Stimulated activated CD8-positive, alpha-beta memory T cell treated with anti-CD3 and anti-CD28 coated beads, Interleukin-7, amount 100 ng/mL, for 24 hours (primary cell): ENCODE measurements at places on chromosomes 2 and 18.

DNA sequence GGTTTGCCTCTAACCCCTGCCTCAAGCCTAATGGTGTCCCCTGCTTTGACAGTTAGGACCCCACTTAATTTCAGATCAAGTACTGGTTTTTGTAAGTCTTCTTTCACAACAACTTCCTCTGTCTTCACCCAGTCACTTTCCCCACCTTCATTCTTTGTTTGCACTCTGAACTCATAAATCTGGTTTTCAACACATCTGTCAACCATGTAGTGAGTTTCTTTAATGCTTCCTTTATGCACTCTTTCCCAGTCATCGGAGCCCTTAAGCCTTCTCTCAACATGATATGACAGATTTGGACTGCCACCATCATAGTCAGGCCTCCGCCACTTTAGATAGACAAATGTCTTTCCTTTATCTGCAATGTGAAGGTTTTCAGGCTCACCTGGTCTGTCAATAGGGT lies 109.1 kb downstream of the PLEKHA3 start:
- DNase-seq = no peak

DNA sequence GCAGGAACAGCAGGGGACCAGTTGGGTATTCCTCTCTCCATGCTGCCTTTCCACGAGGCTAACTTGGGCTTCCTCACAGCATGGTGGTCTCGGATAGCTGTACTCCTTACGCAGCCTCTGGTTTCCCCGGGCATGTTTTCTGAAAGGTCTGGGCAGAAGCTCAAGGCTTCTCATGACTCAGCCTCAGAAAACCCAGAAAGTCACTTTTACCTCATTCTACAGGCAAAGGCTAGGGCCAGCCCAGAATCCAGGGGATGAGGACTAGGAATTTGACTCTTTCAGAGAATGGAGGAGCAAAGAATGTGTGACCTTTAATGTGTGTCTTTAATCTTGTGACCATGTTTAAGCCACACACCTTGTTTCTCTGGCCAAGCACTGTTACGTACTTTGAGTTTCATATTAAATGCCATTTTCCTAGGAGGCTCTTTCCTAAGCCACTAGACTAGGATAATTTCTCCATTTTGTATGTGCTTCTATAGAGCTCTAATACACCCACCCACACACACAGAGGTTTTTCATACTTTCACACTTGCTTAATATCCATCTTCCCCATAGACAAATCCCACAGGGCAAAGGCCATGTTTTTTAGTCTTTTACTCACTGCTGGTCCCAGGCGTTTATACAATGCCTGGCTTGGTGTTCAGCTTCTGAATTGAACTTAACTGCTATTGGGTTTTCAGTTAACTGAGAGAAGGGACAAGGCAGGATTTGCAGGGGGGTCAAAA lies 77.3 kb downstream of the LONRF2 start:
- DNase-seq = no peak

DNA sequence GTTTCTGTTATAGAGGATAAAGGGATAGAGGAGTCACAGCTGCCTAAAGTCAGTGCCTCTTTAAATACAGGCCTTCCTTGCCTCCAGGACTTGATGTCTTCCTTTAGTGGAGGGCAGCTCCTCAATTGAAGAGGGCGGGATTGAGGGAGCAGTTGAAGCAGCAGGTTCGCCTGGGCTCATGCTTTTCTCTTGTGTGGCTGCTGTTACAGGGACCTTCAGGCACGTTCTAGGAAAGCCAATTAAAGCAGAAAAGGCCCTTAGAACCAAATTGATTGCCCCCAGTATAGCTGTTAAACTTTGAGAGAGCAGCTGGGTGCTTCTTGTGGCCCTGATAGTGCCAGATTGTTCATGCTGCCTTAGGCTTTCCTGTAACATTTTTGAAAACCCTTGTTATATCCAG lies 42.0 kb upstream of the LTBP1 start:
- no peak for DNase-seq

- no peak for DNase-seq
Measured at GRCh38 chr2:241936457-241937133, 67.1 kb downstream of the RTP5 start.

DNA sequence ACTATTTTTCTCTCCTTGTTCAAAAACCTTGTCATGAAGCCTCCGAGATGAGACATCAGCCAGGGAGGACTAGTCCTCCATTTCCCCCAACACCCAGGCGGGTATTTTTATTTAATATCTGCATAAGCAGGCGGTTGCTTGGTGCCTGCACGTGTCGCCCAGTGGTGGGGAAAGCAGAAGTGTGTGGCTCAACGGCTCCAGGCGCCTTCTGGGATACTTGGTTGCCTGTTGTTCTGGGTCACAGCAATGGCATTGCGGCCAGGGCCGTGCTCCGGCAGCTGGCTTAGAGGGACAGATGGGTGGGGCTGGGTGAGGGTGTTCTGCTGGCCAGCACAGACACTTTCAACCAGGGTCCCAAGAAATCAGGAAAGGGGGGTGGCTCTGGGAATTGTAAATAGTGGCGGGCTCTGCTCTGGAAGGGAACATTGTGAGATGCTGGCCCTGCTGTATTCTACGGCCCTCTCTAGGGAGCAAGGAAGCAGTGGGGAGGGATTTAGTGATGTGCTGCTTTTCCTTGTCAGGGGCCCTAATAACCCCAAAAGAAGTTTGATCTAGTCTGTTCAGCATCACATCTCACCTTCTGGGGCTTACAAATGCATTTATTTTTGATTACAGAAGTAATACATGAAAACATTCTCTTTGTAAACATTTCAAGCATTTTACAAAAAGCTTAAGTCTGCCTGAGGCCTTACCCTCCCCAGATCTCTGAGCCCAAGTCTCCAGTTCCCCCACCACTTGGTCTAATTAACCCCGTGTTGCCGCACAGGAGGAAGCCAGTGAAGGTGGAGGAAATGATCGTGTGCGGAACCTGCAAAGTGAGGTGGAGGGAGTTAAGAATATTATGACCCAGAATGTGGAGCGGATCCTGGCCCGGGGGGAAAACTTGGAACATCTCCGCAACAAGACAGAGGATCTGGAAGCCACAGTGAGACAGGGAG lies 1.1 kb downstream of the VAMP8 start:
- DNase-seq = no peak

- DNase-seq = no peak
Measured at GRCh38 chr2:216030216-216030615, 16.9 kb upstream of the MREG start.

DNA sequence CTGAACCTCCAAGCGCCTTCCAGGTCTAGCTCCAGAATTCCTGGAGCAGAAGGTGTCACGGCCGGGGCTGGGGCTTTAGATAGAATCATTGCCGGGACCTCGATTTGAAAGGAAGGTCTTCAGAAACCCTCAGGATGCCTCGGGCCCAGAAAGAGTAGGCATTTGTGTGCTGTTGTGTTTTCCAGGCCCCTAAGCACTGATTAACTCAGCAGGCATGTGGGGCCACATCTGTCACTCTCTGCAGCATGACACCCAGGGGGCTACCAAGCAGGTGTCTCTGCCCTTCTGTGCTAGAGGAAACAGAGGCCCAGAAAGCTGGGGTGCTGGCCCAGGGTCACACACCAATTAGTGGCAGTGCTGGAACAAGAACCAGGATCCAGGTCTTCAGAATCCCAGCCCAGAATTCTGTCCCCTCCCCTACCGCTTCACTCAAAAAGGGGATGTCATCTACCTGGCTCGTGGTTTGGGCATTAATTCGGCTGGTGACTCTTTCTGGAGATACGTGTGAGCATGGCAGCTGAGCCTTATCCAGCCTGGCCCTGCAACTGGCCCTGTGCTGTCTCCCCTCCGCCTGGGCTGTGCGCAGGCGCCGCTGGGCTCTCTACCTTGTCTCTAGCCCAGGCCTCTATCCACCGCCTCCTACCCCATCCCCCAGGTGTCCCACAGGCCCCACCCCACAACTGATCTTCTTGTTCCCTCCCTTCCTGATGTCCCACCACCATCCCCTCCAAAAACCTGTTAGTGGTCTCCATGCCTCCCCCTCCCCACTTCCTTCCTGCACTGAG lies 245.4 kb downstream of the ATAD2B start:
- no peak for DNase-seq
